ENCODE measurements at places on chromosomes 2 and 18. TPM values are rescaled to one million over a fixed set of nuclear protein-coding genes. Genes with fewer than 3 reads are reported as not detected.

Gene TGFA
- total RNA-seq = not detected

Gene TANC1
- total RNA-seq = 0.16 TPM

Gene PPIL3
- 41.5 TPM for total RNA-seq

Gene ANKRD29
- total RNA-seq = not detected

Gene AQP12B
- not detected for total RNA-seq

Gene ANTXR1
- 0.23 TPM for total RNA-seq

Gene SCG2
- total RNA-seq = not detected

DNA sequence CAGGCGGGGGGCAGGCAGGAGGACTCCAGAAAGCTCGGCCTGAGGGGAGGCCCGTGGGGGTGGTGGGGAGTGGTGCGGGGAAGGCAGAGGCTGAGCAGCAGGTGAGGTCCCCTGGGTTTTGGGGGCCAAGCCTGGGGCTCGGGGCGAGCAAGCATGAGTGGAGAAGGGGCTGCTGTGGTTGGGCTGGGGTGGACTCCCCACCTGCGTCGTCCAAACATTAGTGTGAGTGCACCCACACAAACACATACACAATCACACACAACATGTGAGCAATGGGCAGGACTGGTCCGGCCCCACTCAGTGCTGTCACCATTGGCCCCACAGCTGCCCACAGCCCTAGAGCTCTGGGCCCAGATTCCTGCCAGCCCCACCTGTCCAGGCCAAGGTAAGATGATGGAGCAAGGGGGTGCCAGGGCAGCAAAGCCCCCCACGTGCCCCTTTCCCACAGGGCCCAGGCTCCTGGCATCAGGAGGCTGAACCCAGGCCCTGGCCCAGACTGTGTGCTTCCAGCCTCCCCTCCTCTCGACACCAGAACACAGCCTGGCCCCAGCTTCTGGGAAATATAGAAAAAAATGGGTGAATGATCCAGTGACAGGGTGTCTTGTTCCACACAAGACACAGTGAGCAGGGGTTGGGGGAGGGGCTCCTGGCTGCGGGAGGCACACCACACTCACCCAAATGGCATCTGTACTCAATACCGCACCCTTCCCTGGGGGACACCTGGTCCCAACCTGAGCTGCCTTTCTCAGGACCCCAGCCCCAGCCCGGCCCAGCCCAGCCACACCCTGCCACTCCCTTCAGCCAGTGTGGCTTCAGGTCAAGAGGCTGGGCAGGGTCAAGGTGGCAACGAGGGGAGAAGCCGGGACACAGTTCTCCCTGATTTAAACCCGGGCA, 463 bp upstream of the ALPP start:
- no peak for DNase-seq

DNA sequence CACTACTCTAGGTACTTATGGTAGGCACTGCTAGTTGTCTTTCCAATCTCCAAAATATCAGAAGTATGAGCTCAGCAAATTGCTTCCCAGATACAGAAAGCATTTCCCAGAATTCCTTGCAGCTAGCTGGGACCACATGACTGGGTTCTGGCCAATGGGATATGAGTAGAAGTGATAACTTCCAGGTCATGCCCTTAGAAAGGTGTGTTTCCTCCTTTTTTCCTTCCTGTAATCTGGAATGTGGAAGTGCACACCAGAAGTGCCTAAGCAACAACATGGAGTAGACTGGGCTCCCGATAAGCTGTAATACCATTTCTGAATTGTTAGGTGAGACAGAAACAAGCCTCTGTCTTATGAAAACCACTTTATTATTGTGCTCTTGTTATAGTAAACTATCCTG, 279.8 kb downstream of the ZNF385B start:
- DNase-seq = no peak

GRCh38 chr18:32867936-32868335, 95.1 kb upstream of the KLHL14 start:
- no peak for DNase-seq

- no peak for DNase-seq
Observed at GRCh38 chr18:45805551-45805950, 19.9 kb upstream of the SIGLEC15 start.

GRCh38 chr2:47070920-47071824, 83.9 kb downstream of the STPG4 start:
- peak; percentile 69 for DNase-seq

DNA sequence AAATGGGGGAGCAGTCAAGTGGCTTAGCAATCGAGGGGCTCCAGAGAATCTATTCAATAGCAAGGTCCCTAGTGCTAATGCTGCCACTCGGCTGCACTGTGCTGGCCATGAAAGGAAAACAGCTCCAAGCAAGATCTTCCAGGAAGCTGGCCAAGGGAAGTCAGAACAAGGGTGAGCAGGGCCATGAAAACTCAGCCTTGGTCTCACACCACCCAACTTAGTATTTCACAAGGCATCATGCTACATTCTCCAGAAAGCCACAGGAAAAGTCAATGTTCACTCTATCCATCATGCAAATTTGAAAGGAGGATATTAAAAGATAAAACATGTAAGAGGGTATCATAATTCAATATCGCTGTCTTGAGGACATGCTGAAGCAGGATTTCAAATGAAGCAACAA, 35.7 kb downstream of the NRP2 start:
- no peak for DNase-seq

DNA sequence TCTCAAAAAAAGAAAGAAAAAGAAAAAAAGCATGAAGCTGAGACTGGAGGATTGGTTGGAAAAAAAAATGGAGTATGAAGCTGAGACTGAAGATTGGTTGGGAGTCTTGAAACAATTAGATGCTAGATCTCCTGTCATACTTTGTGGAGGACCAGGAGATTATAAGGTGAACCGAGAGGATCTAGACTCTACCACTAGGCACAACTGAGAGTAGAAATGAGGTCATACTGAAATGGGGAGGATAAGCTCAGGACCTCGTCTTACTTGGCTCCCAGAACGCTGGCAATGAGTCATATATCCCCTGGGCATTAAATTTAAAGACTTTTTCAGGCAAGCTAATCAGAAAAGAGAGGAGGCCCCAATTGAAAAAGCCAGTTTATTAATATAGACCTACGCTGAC, 3.3 kb upstream of the ORC2 start:
- no peak for DNase-seq

Data from activated CD8-positive, alpha-beta memory T cell treated with anti-CD3 and anti-CD28 coated beads, Interleukin-2, amount 10 ng/mL, durations not matched to agents 7 days and 5 days (primary cell).